ENCODE measurements at places on chromosomes 12 and 14.

DNA sequence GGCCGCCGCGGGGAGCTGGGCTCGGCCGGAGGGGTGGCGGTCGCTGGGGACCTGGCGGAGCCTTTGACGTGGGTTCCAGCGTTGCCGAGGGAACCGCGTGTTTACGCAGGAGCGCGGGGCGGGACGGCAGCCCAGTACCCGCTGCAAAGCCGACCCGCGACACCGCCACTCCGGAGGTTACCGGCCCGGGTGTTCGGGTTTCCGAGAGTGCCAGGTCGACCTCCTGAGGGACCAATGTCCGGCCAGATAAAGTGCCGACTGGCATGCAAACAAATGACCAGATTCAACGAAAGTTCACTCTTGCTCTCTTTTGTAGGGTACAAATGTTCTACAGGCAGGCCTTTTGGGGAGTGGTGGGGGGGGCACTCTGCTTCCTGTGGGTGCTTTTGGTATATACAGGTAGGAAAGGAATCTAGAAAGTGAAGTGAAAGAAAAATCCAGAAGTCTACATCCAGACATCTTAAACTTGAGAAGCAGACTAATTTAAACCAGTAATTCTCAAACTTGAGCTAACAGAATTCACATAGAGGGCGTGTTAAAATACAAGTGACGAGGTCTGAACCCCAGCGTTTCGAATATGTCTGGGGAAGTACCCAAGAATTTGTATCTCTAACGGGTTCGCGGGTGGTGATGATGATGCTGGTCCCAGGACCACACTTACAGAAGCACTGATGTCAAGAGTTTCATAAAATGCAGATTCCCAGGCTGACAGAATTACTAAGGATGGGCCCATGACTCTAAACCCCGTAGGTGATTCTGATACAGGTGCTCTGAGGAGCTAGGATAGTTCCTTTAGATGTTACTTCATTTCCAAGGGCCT lies at the start of gene GPR135:
Gene GPR135, minus strand, starts transcription at position 65 of the 820 bp plus-strand sequence. CDS start 154 bp downstream, outside the sequence.
- DNase-seq, result no peak

DNA sequence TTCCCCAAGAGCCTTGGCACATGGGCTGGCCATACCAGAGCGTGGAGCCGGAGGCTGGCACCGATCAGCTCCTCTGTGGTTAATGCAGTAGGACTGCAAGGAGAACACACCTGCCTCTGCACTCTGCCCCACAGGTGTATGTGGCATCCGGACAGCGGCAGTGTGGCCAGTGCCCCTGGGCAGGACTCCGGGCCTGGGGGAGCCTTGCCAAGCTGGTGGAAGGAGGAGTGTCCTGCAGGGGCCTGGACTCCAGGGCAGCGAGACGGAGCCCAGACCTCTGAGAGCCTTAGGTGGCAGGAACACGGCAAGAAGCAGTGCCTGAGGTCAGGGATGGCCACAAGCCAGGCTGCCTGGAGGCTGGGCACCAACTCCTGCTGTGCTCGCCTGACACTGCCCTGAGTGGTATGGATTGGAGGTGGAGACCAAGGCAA lies 5.3 kb upstream of the BEGAIN start:
- DNase-seq, result no peak

DNA sequence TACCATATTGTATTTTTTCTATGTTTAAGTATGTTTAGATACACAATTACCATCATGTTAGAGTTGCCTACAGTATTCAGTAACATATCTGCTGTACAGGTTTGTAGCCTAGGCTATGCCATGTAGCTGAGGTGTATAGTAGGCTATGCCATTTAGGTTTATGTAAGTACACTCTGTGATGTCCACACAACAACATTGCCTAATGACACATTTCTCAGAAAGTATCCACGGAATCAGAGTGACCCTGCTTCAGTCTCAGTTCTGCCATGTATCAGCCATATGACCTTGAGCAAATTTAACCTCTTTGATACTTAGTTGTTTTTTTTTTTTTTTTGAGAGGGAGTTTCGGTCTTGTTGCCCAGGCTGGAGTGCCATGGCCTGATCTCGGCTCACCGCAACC lies 12.7 kb downstream of the SUSD6 start:
- DNase-seq, result no peak

DNA sequence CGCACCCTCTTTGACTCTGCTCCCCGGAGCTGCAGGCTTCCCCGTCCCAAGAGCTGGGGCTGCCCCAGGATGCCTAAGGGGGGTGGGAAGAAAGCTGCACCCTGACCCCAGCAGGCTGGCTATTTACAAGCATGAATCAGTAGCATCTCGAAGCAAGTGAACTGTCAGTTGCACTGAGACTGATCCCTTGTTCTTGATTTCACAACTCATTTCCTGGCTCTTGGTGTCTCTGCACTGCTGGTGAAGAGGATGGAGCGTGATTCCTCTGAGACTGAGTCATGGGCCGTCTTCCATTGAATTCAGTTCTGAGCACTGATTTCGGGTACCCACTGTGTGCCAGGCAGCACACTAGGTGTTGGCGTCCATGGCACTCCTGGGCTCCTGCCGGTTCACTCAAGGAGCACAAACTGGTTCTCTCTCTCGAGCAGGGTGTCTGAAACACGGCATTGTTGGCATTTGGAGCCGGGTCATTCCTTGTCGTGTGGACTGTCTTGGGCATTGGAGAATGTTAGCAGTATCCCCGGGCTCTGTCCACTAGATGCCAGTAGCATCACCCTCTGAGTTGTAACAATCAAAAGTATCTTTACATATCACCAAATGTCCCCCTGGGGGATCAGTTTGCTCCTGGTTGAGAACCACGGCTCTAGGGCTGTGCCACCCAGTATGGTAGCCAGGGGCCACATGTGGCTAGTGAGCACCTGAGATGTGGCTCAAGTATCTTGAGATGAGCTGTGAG lies 86.9 kb downstream of the RIN3 start:
- peak; percentile 45 for DNase-seq

DNA sequence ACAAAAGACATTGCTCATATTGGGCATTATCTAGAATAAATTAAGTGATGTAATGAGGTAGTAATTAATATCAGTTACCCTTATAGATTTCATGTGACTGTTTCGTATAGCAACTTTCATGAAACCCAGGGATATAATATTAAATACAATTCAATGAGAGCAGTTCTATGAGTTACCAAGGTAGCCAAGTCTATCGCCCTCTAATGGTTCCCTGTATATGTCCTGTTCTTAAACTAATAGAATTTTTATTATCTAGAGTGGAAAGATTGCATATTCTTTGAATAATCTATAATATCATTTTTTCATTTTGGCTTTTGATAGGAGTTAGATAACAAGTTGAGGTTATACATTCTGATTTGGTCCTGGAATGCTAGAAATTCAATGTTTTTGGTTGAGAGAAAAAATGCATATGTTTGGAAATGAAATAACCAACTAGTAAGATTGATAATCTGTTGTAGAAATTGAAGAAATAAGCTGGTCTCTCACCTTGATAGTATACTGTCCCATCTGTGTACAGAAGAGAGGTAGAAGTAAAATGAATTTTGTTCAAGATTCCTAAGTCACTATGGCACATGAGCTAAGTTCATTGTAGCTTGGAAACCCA lies 59.7 kb downstream of the SCFD1 start:
- DNase-seq, result no peak

DNA sequence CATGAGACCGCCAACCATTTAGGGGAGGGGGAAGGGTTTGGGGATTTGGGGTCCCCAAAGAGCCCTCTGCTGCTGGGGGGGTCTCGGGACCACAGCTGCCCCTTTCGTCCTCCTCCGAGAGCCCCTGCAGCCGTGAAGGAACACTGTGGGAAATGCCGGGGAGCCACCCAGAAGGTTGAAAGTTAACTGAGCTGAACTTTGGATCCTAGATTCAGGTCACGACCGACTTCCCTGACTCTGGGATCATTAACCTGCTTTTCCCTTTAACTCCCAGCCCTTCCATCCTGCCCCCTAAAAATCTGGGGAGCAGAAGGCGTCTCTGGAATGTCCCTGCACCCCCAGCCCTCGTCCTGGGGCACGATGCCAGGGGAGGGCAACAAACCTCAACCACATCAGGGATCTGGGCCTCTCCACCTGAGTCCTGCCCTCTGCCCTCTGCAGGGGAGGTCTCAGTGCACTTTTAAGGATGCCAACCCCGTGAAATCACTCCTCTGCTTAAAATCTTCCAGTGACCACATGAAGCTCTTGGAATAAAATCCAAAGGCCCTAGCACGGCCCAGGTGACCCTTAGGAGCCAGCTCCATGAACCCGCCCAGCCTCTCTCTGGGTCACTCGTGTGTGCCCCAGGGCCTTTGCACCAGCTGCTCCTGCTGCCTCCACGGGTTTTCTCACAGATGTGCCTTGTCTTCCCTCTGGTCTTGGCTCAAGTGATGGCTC lies 95.0 kb downstream of the RFLNA start:
- no peak for DNase-seq

DNA sequence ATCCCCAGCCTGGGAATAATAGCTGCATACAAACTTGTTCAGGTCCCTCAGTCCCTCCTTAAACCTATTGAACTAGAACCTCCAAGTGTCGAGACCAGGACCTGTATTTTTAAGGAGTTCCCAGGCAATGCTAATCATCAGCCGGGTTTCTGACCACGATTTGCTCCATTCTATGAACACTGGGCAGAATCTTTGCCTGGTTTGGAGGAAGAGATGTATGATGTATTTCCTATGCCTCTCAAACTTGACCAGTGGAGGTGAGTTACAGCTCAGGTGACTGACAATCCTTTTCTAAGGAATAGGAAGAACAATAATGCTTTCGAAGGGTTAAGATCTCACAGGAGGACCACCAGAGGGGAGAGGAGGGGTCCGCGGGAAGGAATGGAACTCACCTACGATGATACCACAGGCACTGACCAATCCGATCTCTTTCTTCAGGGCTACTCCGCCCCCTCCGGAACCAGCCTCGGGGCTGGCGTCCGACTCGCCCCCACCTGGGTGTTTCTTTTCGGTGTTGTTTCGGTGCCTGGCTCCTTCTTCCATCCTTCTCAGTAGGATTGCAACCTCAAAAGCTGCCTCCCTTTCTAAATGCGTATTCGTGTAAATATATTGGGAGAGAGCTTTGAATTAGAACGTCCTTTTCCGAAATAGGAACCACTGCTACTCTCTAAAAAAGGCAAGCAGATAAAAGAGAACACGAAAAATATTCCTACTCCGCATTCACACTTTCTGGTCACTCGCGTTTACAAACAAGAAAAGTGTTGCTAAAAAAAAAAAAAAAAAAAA lies 895 bp downstream of the SLC7A8 start:
- DNase-seq, result no peak

GRCh38 chr14:69350892-69351291 lies 47.2 kb downstream of the ERH start:
- no peak for DNase-seq

DNA sequence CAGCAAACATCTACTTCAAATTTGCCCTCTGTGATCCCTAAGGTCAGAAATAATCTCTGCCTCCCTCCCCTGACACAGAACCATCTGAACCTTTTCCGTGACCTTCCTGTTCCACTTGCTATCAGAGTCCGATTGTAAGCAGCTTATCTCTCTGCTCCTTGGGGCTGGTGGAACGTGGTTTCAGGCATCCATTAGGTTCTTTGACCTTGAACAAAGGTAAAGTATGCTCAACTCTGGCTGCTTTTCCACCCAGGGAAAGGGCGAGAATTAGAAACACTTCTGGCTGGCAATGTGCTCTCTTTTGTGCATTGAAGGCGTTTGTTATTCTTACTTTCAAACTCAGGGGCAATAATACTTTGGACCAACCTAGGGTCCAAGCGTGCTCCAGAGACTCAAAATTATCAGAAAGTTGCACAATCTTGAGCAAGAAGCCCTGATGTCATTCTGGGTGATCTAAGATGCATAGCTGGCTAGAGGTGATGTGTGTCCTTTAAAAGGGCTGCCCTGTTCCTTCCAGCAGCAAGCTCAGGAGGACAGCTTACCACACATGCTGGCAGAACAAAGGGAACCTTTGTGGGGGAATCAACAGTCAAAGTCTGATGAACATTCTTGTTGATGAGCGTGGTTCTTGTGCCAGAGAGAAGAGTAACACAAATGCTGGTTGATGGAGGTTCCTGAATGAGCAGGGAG lies 29.8 kb downstream of the ADGRD1 start:
- no peak for DNase-seq

GRCh38 chr14:97491697-97492096 lies 694.5 kb downstream of the VRK1 start:
- DNase-seq, result no peak

DNA sequence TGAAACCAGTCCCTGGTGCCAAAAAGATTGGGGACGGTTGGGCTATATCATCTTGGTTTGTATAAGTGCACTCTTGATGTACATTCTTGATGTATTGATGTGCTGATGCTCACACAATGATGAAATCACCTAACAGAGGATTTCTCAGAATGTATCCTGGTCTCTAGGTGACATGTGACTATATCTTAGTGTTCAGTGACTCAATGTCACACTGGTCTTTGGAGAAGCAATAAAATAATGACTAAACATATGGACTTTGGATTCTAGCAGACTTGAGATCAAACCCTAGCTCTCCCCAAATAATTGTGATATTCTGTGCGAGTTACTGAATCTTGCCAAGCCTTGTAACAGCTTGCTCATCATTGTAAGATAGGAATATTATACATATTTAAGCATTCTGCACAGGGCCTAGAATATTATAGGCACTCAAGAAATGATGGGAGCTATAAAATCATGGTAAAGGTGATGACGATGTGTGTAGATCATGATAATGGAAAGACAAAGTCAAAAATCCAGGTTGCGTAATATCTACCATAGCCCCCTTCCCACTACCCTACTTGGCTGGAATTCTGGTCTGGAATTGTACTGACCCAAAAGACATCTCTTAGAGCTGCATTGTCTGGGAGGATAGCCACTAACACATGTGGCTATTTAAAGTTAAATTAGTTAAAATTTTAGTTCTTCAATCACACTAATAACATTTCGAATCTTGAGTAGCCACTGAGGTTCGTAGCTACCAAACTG lies 117.6 kb upstream of the PWP1 start:
- DNase-seq, result no peak

DNA sequence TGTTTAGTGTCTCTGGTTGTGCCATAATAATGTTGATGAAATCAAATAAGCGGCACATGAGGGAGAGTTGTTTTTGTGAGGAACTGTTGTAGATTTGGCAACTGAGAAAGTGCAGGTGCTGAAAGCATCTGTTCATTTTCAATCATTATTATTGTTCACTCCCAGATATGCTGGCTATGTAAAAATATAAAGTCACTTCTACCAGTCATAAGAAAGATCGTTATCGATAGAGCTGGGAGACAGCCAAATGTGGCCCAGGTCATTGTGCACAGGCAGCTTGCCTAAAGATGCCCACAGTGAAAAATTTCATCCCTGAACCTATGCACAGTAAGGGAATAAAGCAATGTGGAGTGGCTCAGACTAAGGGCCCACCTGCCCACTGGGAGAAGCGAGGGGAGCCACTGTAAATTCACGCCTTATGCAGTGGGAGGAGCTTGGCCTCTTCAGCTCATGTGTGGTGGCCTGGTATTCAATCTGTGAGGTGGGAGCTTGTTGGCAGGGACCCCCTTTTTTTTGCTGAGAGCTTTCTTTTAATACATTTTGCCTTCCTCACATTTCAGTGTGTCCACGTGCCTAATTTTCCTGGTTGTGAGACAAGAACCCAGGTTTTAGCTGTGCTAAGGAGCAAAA lies 1490.8 kb upstream of the TMEM132C start:
- no peak for DNase-seq

All from AG04449 (cell line).